ENCODE measurements at places on chromosomes 13 and 19.

GRCh38 chr19:39262496-39262895 is 5.7 kb upstream of the IFNL2 start:
- no peak for DNase-seq

DNA sequence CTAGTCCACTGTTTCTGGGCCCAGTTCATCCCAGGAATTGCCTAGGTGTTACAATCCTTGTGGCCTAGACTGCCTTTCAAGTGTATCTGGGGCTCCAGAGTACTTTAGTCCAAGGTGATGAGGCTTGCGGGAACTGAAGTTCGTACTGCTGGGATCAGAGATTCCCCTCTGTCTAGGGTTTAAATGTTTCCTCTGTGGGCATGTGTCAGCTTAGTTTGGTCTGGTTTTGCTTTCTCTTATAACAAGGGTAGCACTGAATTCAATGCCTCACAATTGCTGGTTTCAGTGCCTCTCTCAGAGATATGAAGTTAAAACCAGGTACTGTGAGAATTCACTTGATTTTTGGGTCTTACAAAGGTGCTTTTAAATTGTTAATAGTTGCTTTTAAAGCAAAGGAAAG is 30.8 kb downstream of the RGCC start:
- no peak for DNase-seq

DNA sequence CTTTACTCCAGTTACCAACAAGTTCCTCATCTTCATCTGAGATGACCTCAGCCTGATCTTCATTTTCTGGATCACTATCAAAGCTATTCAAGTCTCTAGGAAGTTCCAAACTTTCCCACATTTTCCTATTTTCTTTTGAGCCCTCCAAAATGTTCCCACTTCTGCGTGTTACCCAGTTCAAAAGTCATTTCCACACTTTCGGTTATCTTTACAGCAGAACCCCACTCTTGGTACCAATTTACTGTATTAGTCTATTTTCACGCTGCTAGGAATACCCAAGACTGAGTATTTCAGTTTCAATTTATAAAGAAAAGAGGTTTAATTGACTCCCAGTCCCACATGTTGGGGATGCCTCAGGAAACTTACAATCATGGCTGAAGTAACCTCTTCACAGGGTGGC is 274.3 kb downstream of the FGF9 start:
- no peak for DNase-seq

- DNase-seq, result no peak
Observed at GRCh38 chr13:105084931-105085330, 1450.5 kb downstream of the EFNB2 start.

- DNase-seq, result no peak
Observed at GRCh38 chr19:41895745-41896580, 13.0 kb downstream of the ARHGEF1 start.

DNA sequence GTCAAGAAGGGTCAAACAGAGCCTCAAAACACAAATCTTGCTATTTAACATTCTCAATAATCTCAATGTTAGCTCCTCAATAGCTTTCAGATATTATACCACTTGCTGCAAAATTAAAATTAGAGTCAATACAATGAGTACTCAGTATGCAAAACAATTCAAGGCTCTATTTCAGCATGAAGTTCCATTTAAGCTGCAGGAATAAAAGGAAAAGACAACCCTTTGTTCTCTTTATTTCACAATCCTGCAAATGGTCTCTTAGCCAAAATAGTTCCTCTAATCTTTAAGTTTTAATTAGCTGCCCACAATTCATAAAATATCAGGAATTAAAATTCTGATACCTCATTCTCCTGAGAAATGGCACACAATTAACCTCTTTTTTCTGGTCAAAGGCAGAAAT is 40.5 kb upstream of the DCT start:
- DNase-seq, result no peak

GRCh38 chr19:1181606-1182005 is 7.5 kb upstream of the SBNO2 start:
- no peak for DNase-seq

DNA sequence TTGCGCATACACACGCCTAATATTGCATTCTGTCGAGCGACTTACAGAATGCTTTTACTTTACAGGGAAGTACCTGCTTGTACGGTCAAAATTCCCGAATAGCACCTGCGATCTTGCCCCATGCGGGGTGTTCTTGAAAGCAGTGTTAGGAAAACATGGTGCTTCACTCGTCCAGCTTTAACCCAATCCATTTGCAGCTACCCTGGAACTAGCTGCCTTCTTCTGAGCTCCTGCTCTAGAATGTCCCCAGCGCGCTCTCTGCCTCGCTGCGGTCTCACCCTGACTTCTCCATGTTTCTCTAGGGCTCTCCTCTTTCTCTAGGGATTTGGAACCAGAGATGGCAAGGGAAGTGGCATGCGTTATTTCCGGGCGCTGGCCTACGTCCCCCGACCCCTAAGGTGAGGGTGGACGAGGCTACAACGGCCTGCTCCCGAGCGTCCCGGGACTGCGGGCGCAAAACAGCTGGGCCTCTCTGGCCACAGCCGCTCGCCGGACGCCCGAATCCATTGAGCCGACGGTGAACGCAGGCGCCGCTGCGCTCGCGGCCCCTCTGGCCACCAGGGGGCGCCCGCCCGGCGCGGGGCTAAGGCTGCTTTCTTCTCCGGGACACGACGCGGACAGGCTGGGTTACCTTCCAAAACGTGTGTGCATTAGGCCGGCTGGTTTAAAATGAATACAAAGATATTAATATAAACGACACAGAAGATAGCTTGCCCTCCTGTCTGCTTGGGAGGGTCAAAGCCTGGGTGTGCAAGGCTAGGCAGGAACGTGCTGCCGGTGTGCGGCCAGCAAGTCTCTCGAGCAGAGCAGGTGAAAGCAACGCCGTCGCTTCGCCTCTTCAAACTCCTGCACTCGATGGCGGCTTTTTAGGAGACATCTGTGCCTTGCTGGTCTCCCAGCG is 1.8 kb upstream of the SPRY2 start:
- DNase-seq, result peak; percentile 56

- no peak for DNase-seq
Observed at GRCh38 chr19:13556552-13556951, 50.3 kb upstream of the CACNA1A start.

DNA sequence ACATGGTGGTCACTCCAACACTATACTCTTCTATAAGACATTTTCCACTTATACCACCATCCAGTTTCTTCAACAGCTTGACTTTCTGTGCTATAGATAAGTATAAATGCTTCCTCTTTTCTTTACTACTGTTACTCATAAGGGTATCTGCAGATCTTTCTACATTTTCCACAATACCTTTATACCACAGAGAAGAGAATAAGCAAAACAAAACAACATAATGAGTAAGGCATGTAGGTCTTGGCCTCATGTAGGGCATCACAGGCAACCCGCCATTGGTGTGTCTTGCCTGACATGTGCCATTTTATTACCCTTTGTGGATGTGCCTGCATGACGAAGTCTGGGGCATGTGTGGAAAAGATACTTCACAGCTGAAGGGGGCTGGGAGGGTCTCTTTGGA is 265.3 kb upstream of the STARD13 start:
- no peak for DNase-seq

DNA sequence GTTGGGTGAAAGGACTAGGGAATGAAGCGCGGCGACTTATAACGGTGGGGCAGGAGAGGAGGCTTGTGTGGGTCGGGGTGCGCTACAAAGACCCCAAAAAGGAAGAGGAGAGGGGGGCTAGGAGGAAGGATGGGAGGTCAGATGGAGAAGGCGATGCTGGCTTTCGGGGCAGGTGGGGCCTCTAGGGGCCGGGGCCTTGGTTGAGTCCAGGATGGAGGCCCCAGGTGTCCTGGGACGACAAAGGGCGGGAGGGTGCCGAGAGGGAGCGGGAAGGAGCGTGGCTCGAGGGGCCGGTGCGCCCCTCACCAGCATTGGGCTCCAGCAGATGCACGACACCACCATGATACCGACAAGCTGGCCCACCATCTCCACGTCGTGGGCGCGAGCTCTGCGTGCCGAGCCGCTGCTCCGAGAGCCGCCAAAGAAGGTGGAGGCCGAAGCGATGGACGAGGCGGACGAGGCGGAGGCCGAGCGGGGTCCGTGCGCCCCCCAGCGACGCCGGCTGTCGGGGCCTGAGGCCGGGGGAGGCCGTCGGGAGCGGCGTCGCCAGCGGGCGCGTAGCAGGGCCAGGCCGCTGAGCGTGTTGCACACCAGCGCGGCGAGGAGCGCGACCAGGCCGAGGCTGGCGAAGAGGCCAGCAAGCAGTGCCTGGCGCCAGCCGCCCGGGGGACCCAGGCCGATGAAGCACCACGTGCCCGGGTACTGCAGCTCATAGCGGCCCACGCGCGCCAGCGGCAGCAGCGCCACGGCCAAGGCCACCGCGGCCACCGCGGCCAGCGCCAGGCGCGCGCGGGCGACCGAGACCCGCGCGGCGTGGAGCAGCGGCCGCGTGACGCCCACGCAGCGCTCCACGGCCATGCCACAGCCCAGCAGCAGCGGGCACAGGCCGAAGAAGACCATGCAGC is 1.8 kb downstream of the PTGER1 start:
- no peak for DNase-seq

- DNase-seq, result no peak
Observed at GRCh38 chr19:30464162-30464561, 92.0 kb downstream of the ZNF536 start.

- DNase-seq, result no peak
Observed at GRCh38 chr19:29581398-29581797, 24.7 kb upstream of the POP4 start.

DNA sequence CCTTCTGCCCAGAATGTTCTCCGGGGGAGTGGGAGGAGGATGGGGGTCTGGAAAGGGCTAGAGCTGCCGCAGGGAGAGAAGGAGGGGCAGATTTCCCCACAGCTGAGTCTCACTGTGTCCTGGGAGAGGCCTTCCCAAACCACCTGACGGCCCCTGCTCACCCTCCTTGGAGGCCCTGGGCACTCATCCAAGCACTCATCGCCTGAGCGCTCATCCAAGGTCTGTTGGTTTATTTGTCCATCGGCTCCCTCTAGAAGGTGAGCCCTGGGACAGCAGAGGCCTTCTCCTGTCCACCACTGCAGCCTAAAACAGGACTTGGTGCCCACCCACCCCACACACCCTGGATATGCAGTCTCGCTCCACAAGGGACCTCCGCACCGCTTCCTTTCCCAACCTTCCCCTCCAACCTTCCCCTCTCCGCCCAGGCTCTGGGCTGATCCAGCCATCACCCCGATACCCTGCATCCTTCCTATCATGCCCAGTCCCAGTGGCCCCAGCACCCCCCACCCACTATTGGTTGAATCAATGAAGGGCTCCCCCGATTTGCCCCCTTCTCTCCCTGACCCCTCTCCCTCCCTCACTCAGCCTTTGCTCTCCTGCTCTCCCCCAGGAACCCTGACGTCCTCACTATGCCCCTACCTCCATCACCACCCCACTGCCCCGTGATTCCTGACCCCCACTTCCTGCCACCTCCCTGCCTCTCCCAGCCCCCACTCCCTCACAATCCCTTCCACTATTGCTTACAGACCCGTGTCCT is 1.7 kb downstream of the UBXN6 start:
- DNase-seq, result no peak

GRCh38 chr19:39557811-39558623 is 18.1 kb upstream of the EID2 start:
- DNase-seq, result no peak

- DNase-seq, result no peak
Observed at GRCh38 chr19:55482967-55483705, 1.9 kb upstream of the NAT14 start.

DNA sequence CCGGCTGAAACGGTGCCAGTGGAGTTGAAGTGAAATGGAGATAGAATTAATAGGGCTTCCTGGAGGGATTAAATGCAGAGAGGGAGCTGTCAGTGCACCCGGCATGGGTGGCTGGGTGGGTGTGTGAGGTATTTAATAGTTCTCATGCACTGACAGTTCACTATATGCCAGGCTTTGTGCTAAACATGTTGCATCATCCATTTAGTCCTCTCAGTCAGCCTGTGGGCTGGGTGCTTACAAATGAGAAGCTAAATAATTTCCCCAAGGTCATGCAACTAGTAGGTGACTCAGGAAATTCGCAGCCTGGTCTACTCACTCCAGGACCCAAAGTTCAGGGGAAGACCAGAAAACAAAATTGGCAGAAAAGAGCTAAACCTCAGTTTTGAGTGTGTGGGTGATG is 63.5 kb upstream of the SPATA13 start:
- DNase-seq, result no peak

DNA sequence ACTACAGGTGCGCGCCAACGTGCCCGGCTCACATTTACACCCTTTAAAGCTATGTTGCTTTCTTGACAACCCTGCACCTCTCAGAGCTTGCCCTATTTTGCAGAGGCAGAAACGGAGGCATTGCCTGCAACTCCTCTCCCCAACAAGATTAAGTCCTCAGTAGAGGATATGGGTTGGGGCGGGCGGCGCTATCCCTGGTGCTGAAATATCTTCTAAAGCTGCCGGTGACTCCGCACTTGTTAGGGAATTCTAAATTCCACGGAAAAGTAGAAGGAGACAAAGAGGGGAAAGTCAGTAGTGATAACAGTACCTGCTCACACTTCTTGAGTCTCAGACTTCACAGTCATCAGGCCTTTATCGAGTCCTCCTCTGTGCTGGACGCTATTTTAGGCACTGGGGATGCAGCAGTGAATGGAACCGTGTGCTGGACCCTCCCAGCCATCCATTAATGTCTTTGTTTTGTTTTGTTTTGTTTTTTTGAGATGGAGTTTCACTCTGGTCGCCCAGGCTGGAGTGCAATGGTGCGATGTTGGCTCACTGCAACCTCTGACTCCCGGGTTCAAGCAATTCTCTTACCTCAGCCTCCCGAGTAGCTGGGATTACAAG is 18.0 kb downstream of the SLC5A5 start:
- no peak for DNase-seq

- DNase-seq, result no peak
Observed at GRCh38 chr19:4571305-4571917, 11.9 kb upstream of the SEMA6B start.

- no peak for DNase-seq
Observed at GRCh38 chr13:43269037-43269481, 245.7 kb downstream of the DNAJC15 start.

DNA sequence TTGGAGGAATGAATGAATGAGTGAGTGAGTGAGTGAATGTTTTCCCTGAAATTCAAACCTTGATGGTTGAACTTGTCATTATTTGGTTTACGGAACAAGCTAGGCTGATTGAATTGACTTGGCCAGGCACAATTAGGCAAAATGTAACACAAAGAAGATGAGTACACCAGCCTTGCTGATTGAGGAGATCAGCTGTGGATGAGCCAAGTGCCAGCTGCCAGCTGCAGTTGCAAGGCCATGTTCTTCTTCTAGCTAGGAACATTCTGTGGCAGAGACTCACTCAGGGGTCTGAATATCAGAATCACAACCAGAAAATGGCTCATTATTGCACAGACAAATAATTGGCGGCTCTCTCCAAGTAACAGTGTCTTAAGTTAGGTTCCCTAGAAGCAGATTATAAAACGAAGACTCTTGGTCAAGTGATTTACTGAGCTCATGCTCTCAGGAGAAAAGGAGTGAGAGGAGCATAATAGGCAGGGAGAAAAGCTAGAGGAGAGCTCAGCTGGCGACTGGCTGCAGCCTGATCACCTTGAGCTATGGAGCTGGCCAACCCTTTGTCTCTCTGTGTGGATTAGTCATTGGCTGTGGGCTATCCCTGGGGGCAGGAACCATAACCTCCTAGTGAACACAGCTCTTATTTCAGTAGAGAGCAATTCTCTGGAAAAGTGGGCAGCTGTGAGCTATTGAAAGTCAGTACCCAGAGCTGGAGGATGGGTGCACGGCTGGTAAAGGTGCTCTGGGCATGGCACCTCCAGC is 225.3 kb upstream of the SERP2 start:
- no peak for DNase-seq

Data from stimulated activated CD8-positive, alpha-beta memory T cell treated with anti-CD3 and anti-CD28 coated beads, Interleukin-7, amount 100 ng/mL, for 4 hours (primary cell).